ENCODE measurements at places on chromosomes 3 and 15.
A peak's percentile ranks its signal among the peaks of the same experiment; 100 is the strongest.

DNA sequence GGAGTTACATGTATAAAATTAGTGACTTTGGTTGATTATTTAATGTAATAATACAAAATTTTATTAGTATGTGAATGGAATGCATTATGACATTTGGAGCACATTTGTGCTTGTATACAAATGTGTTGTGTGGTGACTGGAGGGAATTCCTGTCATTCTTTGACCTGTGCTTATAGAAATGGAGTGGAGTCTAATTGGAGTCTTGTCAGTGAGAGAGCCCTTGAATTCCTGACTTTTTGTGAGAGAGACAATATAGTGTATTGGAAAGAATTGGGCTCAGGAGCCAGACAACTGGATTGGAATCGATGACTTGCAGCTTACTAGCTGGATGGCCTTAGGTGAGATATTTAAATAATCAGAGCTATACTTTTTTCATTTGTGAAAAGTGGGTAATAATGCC lies 9.4 kb downstream of the TCF12 start:
- DNase-seq, result no peak
- H3K27ac ChIP-seq, result no peak overlapping the region
- no peaks in the 10 kb centered on the region for H3K4me1 ChIP-seq
- no peaks in the 10 kb centered on the region for H3K27me3 ChIP-seq

DNA sequence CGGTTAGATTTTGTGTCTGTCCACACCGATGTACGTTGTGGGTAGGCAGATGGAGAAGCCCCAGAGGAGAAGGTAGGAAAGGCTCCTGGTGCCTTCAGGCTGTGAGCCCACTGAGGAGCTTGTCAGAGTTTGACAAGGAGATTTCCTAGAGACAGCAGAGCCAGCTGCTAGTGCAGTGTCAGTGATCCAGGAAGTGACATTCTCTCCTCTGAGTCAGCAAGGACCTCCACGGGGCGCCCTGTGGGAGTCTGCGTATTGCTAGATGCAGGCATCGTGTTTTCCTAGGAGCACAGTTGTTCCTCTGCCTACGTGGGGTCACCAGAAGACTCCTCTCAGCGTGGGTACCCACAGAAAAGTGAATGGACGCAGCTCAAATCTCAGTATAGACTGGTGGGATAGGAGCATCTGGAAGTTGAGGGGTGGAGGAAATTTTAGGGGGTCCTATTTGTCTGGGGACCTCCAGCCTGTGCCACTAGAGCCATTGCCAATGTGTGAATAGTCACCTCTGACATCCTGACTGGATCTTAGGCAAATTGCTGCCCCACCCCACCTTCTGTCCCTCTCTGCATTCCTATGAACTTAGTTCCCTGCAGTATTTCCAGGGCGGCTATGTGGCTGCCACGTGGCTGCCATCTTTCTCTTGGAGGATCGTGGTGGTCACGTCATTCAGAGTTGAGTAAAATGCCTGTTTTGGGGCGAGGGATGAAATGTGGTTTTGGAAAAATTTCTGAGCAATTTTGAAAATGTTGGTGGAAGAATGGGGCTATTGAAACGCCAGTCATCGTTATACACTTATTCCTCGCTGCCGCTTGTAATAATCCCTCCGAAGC lies 84.8 kb upstream of the KLHL25 start:
- H3K27ac ChIP-seq, result no peak overlapping the region
- no peak for DNase-seq

- no peak overlapping the region for H3K4me3 ChIP-seq
- no peaks in the 10 kb centered on the region for H3K27me3 ChIP-seq
- DNase-seq, result no peak
- no peaks in the 10 kb centered on the region for H3K36me3 ChIP-seq
Measured at GRCh38 chr3:139291276-139292051, 52.4 kb upstream of the MRPS22 start.

GRCh38 chr3:178806651-178807050 lies 265.0 kb downstream of the ZMAT3 start:
- H3K27me3 ChIP-seq, result no peaks in the 10 kb centered on the region
- peaks cover 5% of the 10 kb centered on the region for H3K4me1 ChIP-seq
- no peak overlapping the region for H3K4me3 ChIP-seq
- no peak for DNase-seq

GRCh38 chr3:13713396-13713795 lies 164.5 kb downstream of the FBLN2 start:
- no peak for DNase-seq
- H3K4me1 ChIP-seq, result no peaks in the 10 kb centered on the region
- no peak overlapping the region for H3K27ac ChIP-seq
- no peak overlapping the region for H3K4me3 ChIP-seq

DNA sequence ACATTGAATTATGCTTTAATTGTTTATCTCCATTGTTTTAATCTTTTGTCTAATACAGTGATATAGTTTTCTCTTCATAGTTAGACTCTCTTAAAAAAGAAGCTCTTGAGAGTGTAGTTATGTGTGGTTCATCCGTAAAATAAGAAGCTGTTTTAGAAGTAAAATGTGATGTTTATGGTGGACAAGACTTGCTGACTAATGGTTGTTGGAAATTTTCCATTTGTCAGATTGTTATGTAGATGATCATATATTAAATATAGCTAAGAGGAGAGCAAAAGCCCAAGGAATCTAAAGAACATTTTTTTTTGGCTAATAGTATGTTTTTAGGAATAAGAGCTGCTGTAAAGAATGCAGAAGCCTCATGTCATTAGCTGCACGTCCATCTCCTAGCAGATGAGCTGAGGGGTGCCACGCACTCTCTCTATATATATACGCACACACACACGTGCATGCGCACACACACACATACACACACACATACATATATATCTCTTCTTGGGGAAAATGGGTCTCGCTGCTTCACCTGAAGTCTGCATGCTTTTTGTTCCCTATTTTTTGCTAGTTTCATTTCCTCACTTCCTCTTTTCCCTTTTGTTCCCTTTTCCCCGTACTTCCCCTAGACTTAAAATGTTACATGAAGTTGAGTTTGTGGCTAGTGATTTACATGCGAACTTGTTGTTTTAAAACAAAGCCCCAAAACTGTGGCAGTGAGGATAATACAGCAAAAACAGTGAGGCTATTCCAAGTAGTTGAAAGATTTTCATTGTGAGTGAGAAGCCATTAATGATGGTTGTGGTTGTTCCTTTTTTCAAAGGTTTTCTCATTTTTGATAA lies 107.8 kb downstream of the MBNL1 start:
- no peak for DNase-seq
- H3K4me1 ChIP-seq, result peaks cover 2% of the 10 kb centered on the region
- H3K27ac ChIP-seq, result no peak overlapping the region

GRCh38 chr3:33544126-33544525 lies 103.9 kb upstream of the UBP1 start:
- no peak overlapping the region for H3K4me3 ChIP-seq
- DNase-seq, result no peak
- H3K36me3 ChIP-seq, result no peaks in the 10 kb centered on the region
- no peak overlapping the region for H3K27ac ChIP-seq
- H3K4me1 ChIP-seq, result no peaks in the 10 kb centered on the region

GRCh38 chr15:78930577-78931388 lies 14.1 kb downstream of the CTSH start:
- no peaks in the 10 kb centered on the region for H3K27me3 ChIP-seq
- no peaks in the 10 kb centered on the region for H3K4me1 ChIP-seq
- no peak overlapping the region for H3K27ac ChIP-seq
- no peaks in the 10 kb centered on the region for H3K36me3 ChIP-seq
- no peak overlapping the region for H3K4me3 ChIP-seq

DNA sequence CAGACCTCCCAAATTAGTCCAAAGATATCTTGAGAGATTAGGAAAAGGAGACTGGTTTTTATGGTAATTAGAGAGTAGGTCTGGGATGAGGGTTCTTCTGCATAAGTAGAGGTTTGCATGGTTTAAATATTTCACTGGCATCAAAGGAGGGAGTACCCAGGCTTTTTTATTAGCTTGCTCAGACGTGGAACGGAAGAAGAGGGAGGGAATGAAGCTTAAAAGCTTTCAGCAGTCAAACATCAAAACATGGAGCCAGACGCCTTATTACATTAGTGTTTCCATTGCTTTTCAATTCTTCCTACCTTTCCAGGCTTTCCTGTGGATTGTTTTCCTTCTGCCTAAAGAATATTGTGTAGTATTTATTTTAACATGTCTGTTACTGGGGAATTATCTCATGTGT lies 342.1 kb upstream of the SOX2 start:
- no peak overlapping the region for H3K4me3 ChIP-seq
- no peaks in the 10 kb centered on the region for H3K4me1 ChIP-seq
- no peaks in the 10 kb centered on the region for H3K27me3 ChIP-seq
- H3K27ac ChIP-seq, result no peak overlapping the region
- no peaks in the 10 kb centered on the region for H3K36me3 ChIP-seq
- no peak for DNase-seq

- no peak overlapping the region for H3K27ac ChIP-seq
- H3K36me3 ChIP-seq, result no peaks in the 10 kb centered on the region
- H3K4me1 ChIP-seq, result no peaks in the 10 kb centered on the region
- H3K27me3 ChIP-seq, result no peaks in the 10 kb centered on the region
Measured at GRCh38 chr3:59069838-59070237, 20.0 kb upstream of the CFAP20DC start.

GRCh38 chr3:72203613-72204349 lies 418.8 kb upstream of the PROK2 start:
- no peak overlapping the region for H3K27ac ChIP-seq
- no peaks in the 10 kb centered on the region for H3K27me3 ChIP-seq
- DNase-seq, result no peak

GRCh38 chr3:147423798-147424580 lies 14.8 kb downstream of the ZIC1 start:
- peaks cover 39% of the 10 kb centered on the region for H3K4me1 ChIP-seq
- peaks cover 69% of the 10 kb centered on the region for H3K27me3 ChIP-seq
- DNase-seq, result no peak
- no peaks in the 10 kb centered on the region for H3K36me3 ChIP-seq
- H3K4me3 ChIP-seq, result peak overlapping the region; percentile 25

DNA sequence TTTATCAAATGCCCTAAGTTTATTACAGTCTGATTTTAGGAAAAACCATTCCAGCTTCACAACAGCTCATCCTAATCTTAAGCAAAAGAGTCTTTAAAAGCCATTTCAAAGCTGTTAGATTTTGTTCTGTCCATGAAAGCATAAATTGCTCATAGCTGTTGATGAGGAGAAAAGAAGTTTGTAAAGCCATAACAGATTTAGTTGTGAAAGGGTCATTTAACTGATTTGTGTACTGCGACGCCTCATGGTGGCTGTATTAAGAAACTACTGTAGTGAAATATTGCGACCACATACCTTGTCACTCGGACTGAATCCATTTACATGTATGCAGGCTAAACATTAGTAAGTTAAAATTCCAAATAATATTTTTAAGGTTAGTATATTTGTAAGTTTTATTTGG lies 20.9 kb downstream of the BBX start:
- H3K4me1 ChIP-seq, result peaks cover 5% of the 10 kb centered on the region
- no peak overlapping the region for H3K27ac ChIP-seq
- no peaks in the 10 kb centered on the region for H3K27me3 ChIP-seq
- no peaks in the 10 kb centered on the region for H3K36me3 ChIP-seq
- H3K4me3 ChIP-seq, result no peak overlapping the region

- peak overlapping the region; percentile 5 for H3K27ac ChIP-seq
- DNase-seq, result peak; percentile 63
- H3K4me1 ChIP-seq, result peaks cover 15% of the 10 kb centered on the region
- 0 out of 2 replicates have a peak overlapping the region, but pooled peaks have one; percentile 72 for H3K4me3 ChIP-seq
- no peaks in the 10 kb centered on the region for H3K36me3 ChIP-seq
Measured at GRCh38 chr3:52237657-52238172, 1.2 kb downstream of the TWF2 start.

- H3K27ac ChIP-seq, result no peak overlapping the region
- H3K4me3 ChIP-seq, result no peak overlapping the region
- H3K4me1 ChIP-seq, result no peaks in the 10 kb centered on the region
- H3K27me3 ChIP-seq, result no peaks in the 10 kb centered on the region
- H3K36me3 ChIP-seq, result no peaks in the 10 kb centered on the region
- DNase-seq, result no peak
Measured at GRCh38 chr3:168493412-168494205, 397.9 kb upstream of the GOLIM4 start.

GRCh38 chr3:190142041-190142440 lies 21.3 kb upstream of the P3H2 start:
- DNase-seq, result no peak
- H3K27me3 ChIP-seq, result no peaks in the 10 kb centered on the region
- no peak overlapping the region for H3K4me3 ChIP-seq
- no peaks in the 10 kb centered on the region for H3K4me1 ChIP-seq
- H3K27ac ChIP-seq, result no peak overlapping the region

GRCh38 chr3:69669070-69669469 lies 70.2 kb upstream of the MITF start:
- H3K27ac ChIP-seq, result no peak overlapping the region
- H3K4me3 ChIP-seq, result no peak overlapping the region
- no peaks in the 10 kb centered on the region for H3K4me1 ChIP-seq
- no peaks in the 10 kb centered on the region for H3K27me3 ChIP-seq

DNA sequence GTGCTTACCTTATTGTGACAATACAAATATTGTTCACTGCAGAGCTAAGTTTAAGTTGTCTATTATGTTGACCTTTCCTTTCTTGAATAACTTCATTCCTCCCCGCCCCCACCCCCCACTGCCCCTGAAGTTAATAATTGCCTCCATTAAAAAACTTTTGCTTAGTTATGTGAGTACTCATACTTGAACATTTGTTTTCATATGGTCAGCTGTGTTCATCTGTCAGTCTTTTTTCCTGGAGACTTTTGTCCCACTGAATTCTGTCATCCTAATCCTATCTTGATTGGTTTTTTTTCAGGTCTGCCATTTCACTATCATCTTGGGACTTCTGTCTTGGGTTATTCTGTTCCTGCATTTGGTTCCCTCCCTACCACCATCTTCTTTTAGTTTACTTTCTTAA lies 8.5 kb downstream of the SLC25A36 start:
- H3K27me3 ChIP-seq, result no peaks in the 10 kb centered on the region
- peaks cover 4% of the 10 kb centered on the region for H3K4me1 ChIP-seq
- H3K4me3 ChIP-seq, result no peak overlapping the region
- no peaks in the 10 kb centered on the region for H3K36me3 ChIP-seq
- no peak for DNase-seq

DNA sequence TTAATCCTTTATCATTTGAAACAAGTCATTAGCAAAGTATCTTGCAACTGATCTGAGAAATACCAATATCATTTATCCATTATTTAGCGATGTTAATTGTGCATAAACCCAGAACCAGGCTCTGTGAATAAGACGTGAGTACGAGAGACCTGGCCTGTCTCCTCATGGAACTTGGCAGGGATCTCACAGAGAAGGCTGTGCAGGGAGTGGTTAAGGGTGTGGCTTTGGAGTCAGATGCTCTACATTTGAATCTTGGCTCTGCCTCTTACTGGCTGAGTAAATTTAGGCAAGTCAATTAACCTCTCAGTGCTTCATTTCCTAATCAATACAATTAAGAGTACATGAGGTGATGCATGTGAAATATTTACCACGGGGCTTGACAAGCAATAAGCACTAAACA lies 39.9 kb upstream of the TBL1XR1 start:
- no peaks in the 10 kb centered on the region for H3K36me3 ChIP-seq
- no peak overlapping the region for H3K4me3 ChIP-seq
- peak; percentile 26 for DNase-seq

GRCh38 chr15:52208306-52208946 lies 17.2 kb upstream of the GNB5 start:
- DNase-seq, result peak; percentile 43
- H3K4me1 ChIP-seq, result no peaks in the 10 kb centered on the region
- no peak overlapping the region for H3K4me3 ChIP-seq
- H3K27ac ChIP-seq, result no peak overlapping the region
- peaks cover 32% of the 10 kb centered on the region for H3K36me3 ChIP-seq

Data from H1 (cell line).